ENCODE measurements at places on chromosomes 13 and 19. TPM values are rescaled to one million over a fixed set of nuclear protein-coding genes. Genes with fewer than 3 reads are reported as not detected.

The SIGLEC8 gene
- total RNA-seq, result 8.6 TPM

The HSH2D gene
- total RNA-seq, result 0.16 TPM

- H3K4me1 ChIP-seq, result peaks cover 3% of the 10 kb centered on the region
- no peak overlapping the region for H3K4me3 ChIP-seq
- no peak for DNase-seq
- H3K27ac ChIP-seq, result no peak overlapping the region
These were observed 2.0 kb upstream of the MEGF8 start for GRCh38 chr19:42323473-42323851.

- no peaks in the 10 kb centered on the region for H3K36me3 ChIP-seq
- DNase-seq, result no peak
- H3K27me3 ChIP-seq, result no peaks in the 10 kb centered on the region
- H3K27ac ChIP-seq, result no peak overlapping the region
- peaks cover 6% of the 10 kb centered on the region for H3K4me1 ChIP-seq
These were observed 525.1 kb upstream of the NBEA start for GRCh38 chr13:34416971-34417380.

- peak; percentile 76 for DNase-seq
- H3K4me3 ChIP-seq, result peak overlapping the region; percentile 75
- no peaks in the 10 kb centered on the region for H3K36me3 ChIP-seq
- H3K4me1 ChIP-seq, result no peaks in the 10 kb centered on the region
- no peaks in the 10 kb centered on the region for H3K27me3 ChIP-seq
- H3K27ac ChIP-seq, result peak overlapping the region; percentile 86
These were observed 3.0 kb downstream of the PEG3 start for GRCh38 chr19:56837492-56838023.

DNA sequence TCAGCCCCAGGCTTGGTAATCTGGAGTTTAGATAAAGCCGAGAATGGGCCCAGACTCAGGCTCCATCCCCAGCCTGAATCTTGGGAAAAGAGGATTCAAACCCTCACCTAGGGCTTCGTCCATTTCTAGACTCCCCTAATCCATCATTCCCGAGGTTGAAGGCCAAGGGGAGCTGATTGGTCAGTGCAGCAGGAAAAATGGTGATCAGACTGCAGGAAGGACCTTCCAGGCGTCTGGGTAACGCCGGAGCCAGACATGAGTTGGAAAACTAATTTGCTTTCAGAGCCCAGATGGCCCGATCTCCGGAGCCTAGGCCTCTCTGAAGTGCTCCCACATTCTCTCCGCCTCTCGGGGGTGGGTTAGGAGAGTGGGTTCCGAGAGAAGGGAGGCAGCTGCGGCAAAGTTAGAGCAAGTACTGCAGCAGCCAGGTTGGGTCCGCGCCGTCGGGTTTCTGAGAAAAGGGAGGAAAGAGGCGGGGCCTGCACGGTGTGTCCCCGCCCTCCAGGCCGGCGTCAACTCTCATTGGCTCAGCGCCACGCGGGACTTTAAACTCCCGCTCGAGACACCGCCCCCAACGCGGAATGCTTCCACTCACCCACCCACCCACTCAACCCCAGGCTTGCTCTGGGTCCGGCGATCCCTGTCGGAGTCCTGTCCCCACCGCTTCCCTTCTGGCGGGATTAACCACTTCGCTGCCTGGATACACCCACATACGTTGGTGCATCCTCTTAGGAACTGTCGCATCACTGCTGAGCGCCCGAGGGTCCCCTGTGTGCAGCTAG lies 788 bp upstream of the RTBDN start:
- no peak overlapping the region for H3K27ac ChIP-seq
- H3K4me1 ChIP-seq, result peaks cover 10% of the 10 kb centered on the region
- peak overlapping the region; percentile 11 for H3K4me3 ChIP-seq
- peaks cover 95% of the 10 kb centered on the region for H3K27me3 ChIP-seq

DNA sequence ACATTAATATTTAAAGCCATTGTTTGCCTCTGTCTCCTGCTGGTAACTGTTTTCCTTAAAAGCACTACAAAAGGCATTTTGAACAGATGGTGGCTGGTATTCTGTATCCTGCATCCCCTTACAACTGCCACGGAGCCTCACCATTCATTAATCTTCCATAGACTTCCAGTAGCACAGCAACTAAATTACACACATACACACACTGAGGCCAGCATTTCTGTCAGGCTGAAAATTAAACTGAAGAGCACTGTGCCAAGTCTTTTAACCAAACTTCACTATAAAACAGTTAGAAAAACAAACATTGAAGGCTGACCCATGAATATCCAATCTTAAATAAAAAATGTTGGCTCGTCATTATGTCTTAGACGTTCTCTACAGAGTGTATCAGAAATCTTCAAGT lies 697.8 kb downstream of the DACH1 start:
- H3K36me3 ChIP-seq, result no peaks in the 10 kb centered on the region
- no peak for DNase-seq
- H3K27ac ChIP-seq, result no peak overlapping the region
- H3K4me3 ChIP-seq, result no peak overlapping the region

- no peaks in the 10 kb centered on the region for H3K27me3 ChIP-seq
- no peak overlapping the region for H3K27ac ChIP-seq
- no peak for DNase-seq
- no peaks in the 10 kb centered on the region for H3K36me3 ChIP-seq
These were observed 28.3 kb downstream of the CNMD start for GRCh38 chr13:52711286-52711685.

- no peaks in the 10 kb centered on the region for H3K36me3 ChIP-seq
- no peak overlapping the region for H3K4me3 ChIP-seq
- no peak for DNase-seq
These were observed 484.8 kb downstream of the PCDH9 start for GRCh38 chr13:66745307-66745706.

DNA sequence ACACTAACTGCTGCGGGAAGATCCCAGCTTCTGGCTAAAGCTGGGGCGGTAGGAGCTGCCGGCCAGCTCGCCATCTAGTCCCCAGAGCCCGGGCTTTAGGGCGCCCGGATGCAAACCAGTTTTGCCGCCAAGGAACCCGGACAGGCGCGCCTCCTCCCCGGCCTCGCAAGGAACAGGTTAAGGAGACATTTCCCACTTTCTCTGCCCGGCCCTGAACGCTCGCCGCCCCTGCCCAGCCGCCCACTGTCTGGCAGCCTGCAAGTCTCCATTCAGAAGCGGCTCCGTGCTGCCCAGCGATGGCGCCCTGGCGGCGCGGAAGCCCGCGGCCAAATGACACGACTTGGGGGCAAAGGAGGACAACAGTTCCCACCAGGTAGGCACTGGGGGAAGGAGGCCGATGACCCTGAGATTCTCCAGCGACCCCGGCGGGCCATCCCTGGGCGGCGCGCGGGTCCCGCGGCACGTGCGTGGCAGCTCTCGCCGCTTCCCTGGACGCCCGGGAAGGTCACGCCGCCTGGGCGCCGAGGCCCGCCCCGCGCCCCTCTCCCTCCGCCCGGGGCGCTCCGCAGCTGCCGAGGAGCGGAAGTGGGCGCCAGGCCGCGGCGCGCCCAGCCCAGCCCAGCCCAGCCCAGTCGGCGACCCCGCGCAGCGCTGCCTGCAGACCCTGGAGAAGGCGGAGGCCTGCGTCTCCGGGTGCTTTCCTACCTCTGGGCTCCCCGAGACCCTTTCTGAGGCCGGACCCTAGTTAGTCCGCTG lies 42.2 kb upstream of the HNRNPA1L2 start:
- peak overlapping the region; percentile 86 for H3K4me3 ChIP-seq
- no peaks in the 10 kb centered on the region for H3K27me3 ChIP-seq

DNA sequence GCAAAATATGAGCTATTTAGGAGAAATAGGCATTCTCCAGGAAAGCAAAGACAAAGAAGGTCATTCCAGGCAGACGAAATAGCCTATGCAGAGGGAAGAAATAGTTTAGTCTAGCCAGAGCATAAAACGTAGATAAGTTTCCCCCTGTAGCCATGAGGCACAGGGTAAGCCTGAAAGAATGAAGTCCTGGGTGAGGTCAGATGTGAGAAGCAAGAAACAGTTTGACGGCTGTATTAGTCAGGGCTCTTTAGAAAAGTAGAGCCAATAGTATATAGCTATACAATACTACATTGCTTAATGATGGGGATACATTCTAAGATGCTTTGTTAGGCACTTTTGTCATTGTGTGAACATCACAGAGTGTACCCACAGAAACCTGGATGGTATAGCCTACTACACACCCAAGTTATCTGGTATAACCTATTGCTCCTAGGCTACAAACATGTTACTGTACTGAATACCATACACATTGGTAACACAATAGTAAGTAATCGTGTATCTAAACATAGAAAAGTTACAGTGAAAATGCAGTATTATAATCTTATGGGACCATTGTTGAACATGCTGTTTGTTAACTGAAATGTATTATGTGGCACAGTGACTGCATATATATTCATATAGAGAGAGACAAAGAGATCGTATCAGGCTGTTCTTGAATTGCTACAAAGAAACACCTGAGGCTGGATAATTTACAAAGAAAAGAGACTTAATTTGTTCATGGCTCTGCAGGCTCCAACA lies 59.3 kb upstream of the WDFY2 start:
- DNase-seq, result no peak
- H3K27ac ChIP-seq, result no peak overlapping the region

Measured in breast epithelium (tissue), 4 donors.